Activated naive CD8-positive, alpha-beta T cell treated with anti-CD3 and anti-CD28 coated beads, Interleukin-2, amount 10 ng/mL, durations not matched to agents 7 days and 5 days (primary cell): ENCODE measurements at places on chromosomes 7 and 10. TPM values are rescaled to one million over a fixed set of nuclear protein-coding genes. Genes with fewer than 3 reads are reported as not detected.

DNA sequence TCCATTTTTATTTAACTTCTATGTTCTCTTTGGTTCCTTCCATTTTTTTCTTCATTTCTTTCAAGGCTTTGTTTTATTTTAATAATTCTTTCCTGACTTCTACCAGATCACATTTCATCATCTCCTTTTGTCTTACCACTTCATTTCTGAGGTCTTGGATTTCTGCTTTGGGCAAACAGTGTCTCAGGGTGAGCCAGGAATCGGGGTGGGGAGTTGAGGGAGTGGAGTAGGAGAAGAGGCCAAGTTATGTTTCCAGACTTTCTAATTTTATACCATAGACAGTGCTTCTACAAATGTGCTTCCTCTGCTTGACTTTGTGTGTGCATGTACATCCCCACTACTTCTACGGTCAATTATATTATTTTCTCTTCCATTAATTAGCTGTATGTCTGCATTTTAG, 112.1 kb downstream of the PRKG1 start:
- H3K36me3 ChIP-seq, result no peaks in the 10 kb centered on the region
- no peaks in the 10 kb centered on the region for H3K27me3 ChIP-seq
- H3K4me1 ChIP-seq, result no peaks in the 10 kb centered on the region
- H3K27ac ChIP-seq, result no peak overlapping the region
- H3K4me3 ChIP-seq, result no peak overlapping the region

GRCh38 chr7:5827755-5828154, 46.3 kb upstream of the RNF216 start:
- H3K4me1 ChIP-seq, result peaks cover 14% of the 10 kb centered on the region
- H3K36me3 ChIP-seq, result no peaks in the 10 kb centered on the region
- no peak overlapping the region for H3K4me3 ChIP-seq
- H3K27ac ChIP-seq, result no peak overlapping the region
- H3K27me3 ChIP-seq, result no peaks in the 10 kb centered on the region
- peak; percentile 43 for DNase-seq

- no peak for DNase-seq
- no peak overlapping the region for H3K27ac ChIP-seq
- H3K27me3 ChIP-seq, result peaks cover 8% of the 10 kb centered on the region
- H3K36me3 ChIP-seq, result no peaks in the 10 kb centered on the region
- no peak overlapping the region for H3K4me3 ChIP-seq
Measured at GRCh38 chr10:60679388-60679990, 98.8 kb upstream of the CDK1 start.

DNA sequence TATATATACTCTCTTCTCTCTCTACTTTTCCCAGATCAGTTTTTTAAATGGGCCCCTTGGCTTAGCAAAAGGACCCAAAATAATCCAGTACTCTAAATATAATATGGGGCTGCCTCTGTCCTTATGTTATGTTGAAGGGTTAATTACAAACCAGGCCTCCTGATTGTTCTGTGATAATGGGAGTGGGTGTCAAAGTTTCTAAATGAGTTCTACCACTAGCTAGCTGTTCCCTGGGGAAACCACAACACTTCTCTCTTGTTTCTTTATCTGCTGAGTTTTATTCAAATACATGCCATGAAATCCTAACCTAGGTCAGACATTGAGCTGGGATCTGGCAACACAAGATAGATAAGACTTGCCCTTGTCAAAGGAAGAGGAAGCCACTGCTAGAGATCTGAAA, 3.8 kb downstream of the HTR5A start:
- H3K4me1 ChIP-seq, result no peaks in the 10 kb centered on the region
- no peak overlapping the region for H3K27ac ChIP-seq
- H3K27me3 ChIP-seq, result peaks cover 28% of the 10 kb centered on the region
- no peak for DNase-seq
- no peak overlapping the region for H3K4me3 ChIP-seq

DNA sequence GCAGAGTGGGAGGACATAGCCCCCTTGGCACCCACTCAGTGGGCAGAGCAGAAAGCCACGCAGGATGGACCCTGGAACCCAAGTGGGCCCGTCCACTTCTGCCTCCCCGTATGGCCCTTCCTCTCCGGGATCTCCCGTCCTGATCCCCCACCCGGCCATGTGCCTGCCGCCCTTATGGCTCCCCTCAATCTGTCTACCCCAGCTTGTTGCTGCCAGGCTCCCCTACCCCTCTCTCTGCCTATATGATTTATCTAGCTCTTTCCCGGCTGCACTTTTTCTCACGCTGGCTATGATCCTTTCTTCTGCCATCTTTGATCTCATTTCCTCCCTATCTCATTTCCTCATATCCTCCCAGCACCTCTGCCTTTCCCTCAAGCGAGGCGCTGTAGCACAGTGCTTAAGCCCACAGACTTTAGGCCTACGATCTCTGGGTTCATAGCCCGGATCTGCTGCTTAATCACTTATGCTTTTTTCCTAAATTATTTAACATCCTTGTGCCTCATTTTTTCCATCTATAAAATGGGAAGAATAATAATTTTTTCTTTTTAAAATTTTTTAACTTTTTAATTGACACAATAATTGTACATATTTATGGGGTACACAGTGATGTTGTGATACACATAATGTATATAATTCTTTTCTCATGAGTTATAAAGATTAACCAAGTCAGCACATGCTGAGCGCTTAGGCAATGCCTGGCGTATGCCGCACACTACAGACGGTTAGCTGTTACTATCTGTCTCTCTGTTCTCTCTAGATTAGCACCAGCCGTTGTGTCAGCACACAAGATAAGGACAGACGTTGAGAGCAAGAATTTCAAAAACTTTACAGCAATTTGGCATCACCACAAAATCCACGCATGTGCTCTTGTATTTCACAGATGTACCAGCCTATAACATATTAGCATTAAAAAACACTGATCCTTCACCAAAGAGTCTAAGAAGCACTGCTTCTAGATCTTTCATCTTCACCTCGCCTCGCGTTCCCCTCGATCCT, 18.1 kb downstream of the KCNH2 start:
- no peak for DNase-seq
- peaks cover 31% of the 10 kb centered on the region for H3K27me3 ChIP-seq

DNA sequence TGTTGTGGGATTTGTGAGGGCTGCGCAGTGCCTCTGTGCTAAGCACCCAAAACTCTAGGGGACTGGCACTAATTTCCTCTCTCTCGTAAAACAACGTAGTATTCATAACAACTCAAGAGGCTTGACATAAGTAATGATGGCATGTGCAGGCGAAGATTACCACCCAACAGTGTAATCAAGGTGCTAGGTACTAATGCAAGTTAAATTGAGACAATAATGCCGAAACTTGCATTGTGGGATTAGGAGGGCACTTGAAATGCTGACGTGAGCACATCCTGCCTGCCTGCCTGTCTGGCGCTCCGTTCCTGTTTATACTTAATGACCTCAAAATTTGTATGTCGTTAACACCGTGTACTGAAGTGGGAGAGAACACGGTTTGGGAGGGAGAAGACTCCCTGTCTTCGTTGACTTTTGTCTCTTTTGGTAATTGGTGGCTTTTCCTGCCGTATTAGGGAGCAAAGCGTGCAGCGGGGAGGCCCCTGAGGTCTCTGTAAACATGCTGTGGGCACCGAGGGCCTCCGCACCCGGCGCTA, 139.0 kb downstream of the MGMT start:
- no peak for DNase-seq
- no peak overlapping the region for H3K27ac ChIP-seq
- peaks cover 9% of the 10 kb centered on the region for H3K36me3 ChIP-seq
- H3K4me3 ChIP-seq, result no peak overlapping the region
- no peaks in the 10 kb centered on the region for H3K4me1 ChIP-seq

GRCh38 chr7:19023477-19023876, 94.0 kb downstream of the TWIST1 start:
- no peak for DNase-seq
- no peak overlapping the region for H3K27ac ChIP-seq
- H3K36me3 ChIP-seq, result no peaks in the 10 kb centered on the region

DNA sequence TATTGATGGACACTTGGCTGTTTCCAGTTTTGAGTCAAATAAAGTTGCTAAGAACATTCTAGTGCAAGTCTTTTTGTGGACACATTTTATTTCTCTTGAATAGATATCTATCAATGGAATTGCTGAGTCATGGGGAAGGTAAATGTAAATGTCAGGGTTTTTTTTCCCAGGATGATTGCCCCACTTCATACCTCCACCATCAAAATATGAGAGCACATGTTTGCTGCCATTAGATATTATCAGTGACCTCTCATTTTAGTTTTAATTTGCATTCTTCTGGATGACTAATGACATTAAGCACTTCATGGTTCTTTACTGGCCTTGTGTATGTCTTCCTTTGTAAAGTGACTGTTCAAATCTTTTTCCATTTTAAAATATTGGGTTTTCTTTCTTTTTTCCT, 45.7 kb downstream of the PAPSS2 start:
- no peak overlapping the region for H3K27ac ChIP-seq
- no peak overlapping the region for H3K4me3 ChIP-seq
- no peak for DNase-seq
- no peaks in the 10 kb centered on the region for H3K4me1 ChIP-seq

The TBL2 gene
- total RNA-seq, result 25.0 TPM

The AGBL3 gene
- 6.7 TPM for total RNA-seq

The CLIP2 gene
- 3.0 TPM for total RNA-seq
